ENCODE measurements at places on chromosomes 6 and 20.

DNA sequence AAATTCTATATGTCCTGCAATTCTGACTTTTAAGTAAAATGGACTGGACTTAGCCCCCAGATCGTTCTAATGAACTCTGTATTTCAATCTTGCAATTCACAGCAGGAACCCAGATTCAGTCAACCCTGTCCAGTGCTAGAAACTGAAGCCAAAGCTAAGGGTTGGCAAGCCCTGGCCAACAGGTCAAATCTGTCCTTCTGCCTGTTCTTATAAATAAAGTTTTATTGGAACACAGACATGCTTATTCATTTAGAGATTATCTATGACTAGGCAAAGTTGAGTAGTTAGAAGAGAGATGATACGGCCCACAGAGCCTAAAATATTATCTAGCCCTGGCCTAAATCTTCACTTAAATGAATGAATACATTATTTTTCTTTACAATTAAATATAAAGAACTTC is 339.2 kb upstream of the JARID2 start:
- no peak for DNase-seq

- DNase-seq = no peak
These were observed 21.3 kb upstream of the MICB start for GRCh38 chr6:31476515-31477139.

GRCh38 chr6:33343953-33344611 is 26.5 kb upstream of the ZBTB22 start:
- DNase-seq = no peak

- DNase-seq = no peak
These were observed 211.9 kb downstream of the HAO1 start for GRCh38 chr20:7728338-7728737.

- no peak for DNase-seq
These were observed 508.0 kb upstream of the MMS22L start for GRCh38 chr6:97790926-97791590.

DNA sequence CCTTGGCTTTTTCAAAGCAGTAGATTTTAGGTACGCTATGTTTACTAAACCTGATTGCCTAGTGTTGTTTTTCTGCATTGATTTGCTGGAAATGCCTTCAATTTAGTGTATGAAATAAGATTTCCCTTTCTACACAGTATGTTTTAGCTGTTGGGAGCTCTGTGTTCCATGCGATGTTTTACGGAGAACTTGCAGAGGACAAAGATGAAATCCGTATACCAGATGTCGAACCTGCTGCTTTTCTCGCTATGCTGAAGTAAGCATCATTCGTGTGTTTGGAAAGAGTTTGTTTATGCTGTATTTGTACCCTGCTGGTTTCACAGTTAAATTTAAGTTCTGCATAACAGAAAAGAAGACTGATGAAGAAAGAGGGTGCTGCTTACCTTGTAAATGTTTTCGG is 1.9 kb downstream of the BTBD3 start:
- no peak for DNase-seq

DNA sequence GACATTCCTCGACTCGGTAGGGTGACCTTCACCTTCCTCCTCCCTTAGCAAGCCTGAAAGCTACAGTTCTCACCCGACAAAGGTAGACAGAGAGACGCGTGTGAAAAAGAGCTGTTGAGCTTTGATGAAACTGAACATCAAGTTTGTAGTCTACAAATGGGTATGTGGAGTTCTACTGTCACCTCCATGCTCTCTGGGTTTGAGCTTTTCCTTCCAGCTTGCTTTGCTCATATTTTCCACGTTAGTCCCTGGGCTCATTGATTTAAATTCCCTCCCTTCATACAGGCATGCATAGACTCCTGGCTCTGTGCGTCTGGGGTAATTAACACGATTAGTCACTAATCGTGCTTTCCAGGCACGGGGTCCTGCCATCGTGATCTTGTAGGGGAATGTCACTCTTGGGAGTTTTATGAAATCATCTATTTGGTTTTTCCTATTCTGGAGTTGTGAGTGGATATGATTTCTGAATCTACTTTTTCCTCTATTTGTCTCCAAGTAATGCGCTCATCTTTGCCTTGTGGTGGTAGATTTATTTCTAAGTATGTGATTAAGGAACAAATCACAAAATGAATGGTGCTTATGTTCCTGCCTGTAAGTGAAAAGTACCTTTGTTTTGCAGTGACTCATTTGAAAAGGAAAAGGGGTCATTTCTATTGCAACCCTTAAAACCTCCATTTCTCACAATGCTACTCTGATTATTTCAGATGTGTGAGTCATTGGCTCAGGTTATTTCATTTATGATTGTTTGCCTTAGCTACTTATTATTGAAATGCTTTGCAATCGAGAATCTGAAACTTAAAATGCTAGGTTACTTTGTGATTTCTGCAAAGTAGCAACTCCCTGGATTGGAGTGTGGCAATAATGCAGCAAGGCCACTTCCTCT is 154.6 kb downstream of the ZDHHC14 start:
- peak; percentile 15 for DNase-seq

- DNase-seq = no peak
These were observed 7.4 kb downstream of the SNX9 start for GRCh38 chr6:157830354-157831017.

GRCh38 chr6:158938220-158938619 is 61.8 kb downstream of the RSPH3 start:
- DNase-seq = no peak

GRCh38 chr6:103119056-103119455 is 1725.5 kb downstream of the GRIK2 start:
- DNase-seq = no peak

- DNase-seq = no peak
These were observed 32.1 kb upstream of the IRF4 start for GRCh38 chr6:359261-360035.

DNA sequence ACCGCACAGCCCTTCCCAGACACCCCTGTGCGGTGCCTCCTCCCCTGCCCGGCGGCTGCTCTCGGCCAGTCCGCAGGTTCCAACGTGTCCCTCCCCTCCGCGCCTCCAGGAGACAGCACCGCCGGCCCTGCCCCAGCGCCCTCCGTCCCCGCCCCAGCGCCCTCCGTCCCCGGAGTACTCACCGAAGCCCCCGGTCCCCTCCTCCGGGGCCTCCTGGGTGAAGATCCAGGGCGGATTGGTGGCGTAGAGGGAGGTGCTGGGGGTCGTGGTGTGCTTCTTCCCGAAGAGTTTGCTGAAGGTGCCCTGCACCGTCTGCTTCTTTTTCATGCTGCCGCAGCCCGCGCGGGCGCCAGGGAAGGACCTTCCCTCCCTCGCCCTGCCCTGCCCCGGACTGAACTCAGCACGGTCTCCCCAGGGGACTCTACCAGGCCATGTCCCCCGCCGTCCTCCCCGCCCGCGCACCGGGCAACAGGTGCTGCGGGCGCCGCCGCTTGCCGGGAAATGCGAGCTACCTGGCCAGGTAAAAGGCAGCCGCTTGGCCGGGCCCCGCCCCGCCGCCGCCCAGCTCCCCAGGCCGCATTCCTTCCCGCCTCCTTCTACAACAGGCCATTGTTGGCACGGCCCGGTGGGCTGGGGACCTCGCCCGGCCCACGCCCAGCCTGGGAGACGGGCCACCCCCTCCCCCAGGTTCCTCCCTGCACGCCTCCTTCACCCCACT is at the start of gene C6orf132:
TSS of gene C6orf132 (minus strand) at position 503 of the 718 bp plus-strand sequence. CDS start at position 327, 176 bp downstream.
- no peak for DNase-seq

DNA sequence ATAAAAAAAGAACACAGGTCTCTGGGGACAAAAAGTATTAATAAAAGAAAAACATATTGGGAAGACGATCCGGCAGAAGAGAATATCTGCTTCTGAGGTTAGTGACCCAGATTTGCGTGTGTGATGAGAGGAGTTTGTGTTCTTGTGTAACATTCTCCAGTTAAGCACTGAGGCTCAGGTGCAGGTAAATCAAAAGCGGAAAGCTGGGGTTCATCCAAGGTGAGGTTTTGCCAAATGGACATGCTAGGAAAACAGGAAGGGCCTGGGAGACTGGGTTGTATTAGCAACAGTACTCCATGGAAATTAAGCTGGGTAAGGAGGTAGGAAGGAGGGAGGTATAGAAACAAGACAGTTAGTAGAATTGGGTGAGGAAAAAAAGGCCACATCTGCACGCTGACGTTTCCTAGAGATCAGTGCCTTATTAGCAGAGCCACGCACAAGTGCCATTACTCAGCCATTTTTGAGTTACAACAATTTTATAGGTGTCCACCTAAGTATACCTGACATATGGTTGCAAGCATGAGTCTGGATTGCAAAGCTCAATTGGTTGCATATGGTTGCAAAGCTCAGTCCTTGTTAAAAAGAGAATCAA is 139.6 kb downstream of the ZMYND8 start:
- DNase-seq = no peak

DNA sequence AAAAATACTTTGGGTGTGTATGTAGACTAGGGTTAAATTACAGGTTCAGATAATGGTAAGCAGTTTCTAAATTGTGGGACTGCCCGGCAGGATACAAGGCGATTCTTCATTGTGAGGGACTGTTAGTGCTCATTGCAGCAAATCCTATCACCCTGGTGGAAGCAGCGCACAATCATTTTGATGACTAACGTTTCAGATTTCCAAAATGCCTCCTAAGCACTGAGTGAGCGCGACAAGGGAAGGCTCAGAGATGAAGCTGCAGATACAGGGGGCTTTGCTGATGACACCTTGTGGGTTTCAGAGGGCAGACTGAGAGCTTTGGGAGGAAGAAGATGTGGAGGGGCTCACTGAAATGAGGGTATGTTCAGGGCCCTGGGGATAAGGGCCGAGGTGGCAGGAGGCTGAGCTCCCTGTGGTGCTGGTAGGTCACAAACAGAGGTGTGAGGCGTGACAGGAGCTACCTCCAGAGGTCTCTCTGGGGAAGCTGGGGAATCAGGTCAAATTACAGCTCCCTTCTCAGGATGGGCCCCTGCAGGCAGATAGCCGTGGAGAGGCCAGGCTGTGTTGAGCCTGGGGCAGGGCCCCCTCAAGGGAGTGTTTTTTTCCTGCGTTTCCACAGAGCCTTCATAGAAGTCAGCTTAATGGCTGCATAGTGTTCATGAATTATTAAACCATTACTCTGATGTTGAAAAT is 84.5 kb upstream of the FYN start:
- DNase-seq = no peak

GRCh38 chr20:57481281-57481711 is 43.6 kb downstream of the CTCFL start:
- no peak for DNase-seq

DNA sequence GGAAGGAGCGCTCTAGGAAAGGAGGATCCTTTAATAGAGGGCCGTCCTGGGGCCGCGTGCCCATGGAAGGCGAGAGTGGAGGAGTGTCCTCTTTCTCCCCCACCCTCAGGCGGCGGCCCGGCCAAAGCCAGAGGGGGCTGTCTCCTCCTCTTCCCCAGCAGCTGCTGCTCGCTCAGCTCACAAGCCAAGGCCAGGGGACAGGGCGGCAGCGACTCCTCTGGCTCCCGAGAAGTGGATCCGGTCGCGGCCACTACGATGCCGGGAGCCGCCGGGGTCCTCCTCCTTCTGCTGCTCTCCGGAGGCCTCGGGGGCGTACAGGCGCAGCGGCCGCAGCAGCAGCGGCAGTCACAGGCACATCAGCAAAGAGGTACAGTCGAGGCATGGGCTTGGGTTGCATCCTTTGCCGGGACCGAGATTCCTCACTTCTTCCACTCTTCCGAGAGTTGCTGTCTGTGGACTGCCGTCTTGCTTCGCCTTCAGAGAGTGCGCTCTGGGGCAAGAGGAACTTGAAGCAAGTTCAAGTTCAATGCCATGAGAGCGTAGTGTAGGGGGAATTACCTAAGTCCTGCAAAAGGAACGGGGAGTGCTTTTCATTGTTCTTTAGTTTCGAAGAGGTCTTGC is at the start of gene LAMA2:
TSS of gene LAMA2 (plus strand) at position 148 of the 621 bp plus-strand sequence. CDS start at position 256, 108 bp downstream.
- peak; percentile 7 for DNase-seq

- DNase-seq = peak; percentile 26
These were observed 71.1 kb downstream of the BFSP1 start for GRCh38 chr20:17460119-17460518.

GRCh38 chr6:53827531-53827930 is 32.7 kb downstream of the LRRC1 start:
- no peak for DNase-seq

DNA sequence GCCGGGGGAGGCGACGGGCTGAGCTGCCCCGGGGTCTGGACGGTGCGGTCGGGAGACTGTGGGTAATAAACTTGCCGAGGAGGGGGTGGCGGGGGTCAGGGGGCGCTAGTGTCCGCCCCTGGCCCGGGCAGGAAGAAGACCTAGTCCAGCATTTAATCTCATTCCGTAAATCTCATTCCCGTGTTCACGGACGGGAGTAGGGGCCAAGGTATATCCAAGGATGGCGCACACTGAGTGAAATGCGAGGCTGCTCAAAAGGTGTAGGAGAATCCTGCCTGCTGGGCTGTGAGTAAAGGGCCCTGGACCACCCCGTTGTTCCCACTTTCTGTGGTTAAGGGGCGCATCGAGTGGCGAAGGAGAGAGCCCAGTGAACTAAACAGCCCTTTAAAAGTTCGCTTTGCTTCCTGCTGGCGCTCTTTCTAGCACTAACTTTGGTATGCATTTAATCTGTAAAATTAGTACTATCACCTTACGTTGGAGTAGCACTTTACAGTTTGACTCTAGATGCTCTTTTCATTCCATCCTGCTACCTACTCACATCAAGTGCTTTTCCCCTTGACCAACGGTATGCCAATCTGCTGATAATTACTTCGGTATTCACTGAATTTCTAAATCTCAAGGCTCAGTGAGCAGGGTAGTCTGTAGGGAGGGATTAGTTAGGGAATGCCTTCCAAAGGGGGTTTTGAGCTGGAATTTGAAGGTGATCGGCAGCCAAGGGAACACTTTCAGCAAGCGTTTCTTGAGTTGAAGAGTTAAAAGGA is 730 bp downstream of the PARD6B start:
- DNase-seq = no peak

DNA sequence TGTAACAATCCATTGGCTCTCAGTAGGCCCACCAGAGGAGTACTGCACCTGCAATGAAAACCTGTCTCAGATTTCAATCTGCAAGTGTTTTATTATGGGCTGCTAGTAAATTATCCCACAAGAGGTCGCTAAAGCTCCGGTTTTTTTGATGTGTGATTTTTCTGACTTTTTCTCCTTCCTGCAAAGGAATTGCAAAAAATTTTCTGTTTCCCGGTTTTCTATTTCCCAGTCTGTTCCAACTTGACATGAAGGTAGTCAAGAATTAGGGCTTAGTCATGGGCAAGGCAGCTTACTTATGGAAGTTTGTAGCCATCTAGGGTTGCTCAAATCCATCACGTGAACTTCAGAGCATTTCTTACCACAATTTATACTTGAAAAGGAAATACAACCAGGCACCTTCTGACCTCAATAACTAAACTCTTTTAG is 38.5 kb upstream of the AHI1 start:
- no peak for DNase-seq

DNA sequence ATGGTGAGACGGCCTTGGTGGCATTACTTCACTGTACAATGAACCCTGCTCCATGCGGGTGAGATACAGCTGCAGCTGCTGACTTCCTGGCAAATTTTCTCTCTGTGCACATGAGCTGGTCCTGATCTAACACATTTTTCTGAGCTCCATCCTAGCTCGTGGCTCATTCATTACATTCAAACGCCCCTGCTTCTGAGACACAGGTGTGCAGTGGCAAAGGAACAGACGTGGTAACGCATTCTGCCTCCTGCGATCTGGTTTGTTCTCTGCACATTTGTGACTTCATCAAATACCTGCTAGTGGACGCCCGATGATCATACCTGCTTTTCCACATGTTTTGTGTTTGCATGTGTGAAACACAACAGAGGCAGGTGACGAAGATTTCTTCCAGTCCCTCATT is 189.6 kb upstream of the PDE10A start:
- no peak for DNase-seq

- no peak for DNase-seq
These were observed 252.2 kb downstream of the ADGB start for GRCh38 chr6:146850981-146851380.

- no peak for DNase-seq
These were observed 11.6 kb upstream of the ELOVL5 start for GRCh38 chr6:53360093-53360912.
